ENCODE measurements at places on chromosomes 3 and 15.
A peak's percentile ranks its signal among the peaks of the same experiment; 100 is the strongest.

GRCh38 chr3:64164349-64164748 lies 60.9 kb downstream of the PRICKLE2 start:
- DNase-seq = no peak

- no peak for DNase-seq
Measured at GRCh38 chr3:171301998-171302397, 158.2 kb downstream of the TNIK start.

DNA sequence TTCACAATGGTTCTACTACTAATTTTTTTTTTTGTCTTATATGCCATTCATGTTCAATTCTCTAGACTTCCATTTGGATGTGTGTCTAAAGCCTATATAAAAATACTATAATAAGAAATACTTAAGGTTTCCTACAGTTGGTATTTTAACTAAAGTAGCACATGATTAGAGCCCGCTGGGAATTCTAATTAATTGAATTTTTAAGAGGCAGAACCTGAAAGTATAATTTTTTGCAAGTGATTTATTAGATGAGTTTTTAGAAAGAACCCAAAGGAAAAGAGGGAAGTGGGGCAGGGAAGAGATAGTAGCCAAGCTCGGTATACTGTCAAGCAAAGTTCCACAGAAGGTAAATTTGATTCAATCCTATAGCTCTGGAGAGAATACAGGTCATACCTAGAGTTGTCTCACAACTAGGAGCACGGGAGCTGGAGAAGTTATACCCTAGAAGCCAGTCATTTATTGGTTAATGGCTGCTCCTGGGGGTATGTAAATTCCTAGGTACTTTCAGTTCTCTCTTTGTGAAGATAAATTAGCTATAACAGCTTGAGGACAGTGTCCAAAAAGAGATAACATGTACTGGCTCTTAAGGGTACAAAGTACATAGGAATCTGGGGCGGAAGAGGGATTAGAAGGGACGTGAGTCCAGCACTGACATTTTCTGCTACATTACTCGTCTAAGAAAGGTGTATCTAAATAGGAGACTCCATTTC lies 225.6 kb downstream of the CNTN6 start:
- DNase-seq = no peak

DNA sequence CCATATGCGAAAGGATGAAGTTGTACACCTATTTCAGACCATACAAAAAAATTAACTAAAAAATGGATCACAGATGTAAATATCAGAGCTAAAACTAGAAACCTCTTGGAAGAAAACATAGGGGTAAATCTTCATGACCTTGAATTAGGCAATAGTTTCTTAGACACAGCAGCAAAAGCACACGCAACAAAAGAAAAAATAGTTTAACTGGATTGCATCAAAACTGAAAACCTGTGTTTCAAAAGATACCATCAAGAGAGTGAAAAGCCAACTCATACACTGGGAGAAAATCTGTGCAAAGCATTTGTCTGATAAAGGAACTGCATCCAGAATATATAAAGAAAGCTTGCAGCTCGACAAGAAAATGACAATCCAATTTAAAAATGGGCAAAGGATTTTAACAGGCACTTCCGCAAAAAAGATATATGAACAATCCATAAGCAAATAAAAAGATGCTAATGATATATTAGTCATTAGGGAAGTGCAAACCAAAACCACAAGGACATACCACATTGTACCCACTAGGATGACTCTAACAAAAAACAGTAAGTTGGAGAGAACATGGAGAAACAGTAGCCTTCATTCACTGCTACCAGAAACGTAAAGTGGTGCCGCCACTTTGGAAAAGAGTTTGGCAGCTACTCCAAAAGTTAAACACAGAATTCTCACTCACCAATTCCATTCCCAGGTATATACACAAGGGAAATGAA lies 263.1 kb downstream of the ADAMTS17 start:
- no peak for DNase-seq

GRCh38 chr3:34020170-34020569 lies 221.7 kb downstream of the PDCD6IP start:
- no peak for DNase-seq

- DNase-seq = no peak
Measured at GRCh38 chr3:148924562-148924961, 59.5 kb downstream of the CPA3 start.

DNA sequence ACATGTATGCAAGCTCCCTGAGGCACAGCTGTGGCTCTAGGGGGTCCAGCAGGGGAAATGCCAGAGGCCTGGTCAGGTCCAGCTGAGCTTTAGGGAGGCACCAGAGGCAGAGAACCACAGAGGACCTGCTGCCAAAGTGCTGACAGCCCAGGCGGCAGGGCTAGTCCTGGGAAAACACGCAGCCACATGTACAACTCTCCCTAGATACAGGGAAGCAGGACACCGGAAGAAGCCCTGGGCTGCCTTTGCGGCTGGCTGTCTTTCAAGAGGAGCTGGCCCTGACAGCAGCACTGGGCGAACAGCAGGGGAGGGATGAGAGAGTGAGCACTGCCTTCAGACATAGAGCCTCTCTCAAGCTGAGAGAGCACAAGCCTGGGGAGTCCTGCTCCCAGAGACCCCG lies 40.7 kb downstream of the RFT1 start:
- no peak for DNase-seq

DNA sequence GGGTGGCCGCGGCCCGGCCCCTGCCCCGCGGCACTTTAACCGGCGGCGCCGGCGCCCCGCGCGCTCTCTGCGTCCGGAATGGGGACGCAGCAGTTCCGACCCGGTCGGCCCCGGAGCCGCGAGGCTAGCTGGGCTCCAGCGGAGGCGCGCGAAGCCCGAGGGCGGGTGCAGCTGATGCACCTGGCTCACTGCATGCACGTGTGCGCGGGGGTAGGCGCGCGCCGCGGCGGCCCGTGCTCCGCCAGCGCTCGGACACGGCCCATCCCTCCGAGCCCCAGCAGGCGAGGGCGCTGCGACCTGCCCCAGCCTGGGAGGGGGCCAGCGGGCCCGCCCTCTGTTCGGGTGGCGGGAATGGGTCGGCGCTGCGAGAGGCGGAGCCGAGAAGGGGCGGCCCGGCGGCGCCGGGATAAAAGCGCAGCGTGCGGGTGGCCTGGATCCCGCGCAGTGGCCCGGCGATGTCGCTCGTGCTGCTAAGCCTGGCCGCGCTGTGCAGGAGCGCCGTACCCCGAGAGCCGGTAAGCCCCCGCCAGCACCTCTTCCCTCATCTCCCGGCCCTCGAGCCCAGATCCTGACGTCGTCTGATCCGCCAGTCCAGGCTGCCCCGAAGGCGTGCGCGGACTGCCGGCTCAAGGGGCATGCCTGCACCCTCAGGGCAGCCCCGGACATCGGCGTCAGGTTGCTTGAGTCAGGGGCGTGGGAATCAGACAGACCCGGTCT lies at the start of the genes CHDH and IL17RB:
CHDH (minus strand) TSS at position 286 of the 717 bp plus-strand sequence. CDS start 22,411 bp downstream, outside the sequence.
IL17RB (plus strand) TSS at position 435 of the 717 bp plus-strand sequence; CDS start at position 456, 21 bp downstream.
- peak; percentile 41 for DNase-seq

- DNase-seq = no peak
Measured at GRCh38 chr15:78453447-78453846, 15.4 kb downstream of the IREB2 start.

GRCh38 chr15:96335411-96336024 lies 5.0 kb downstream of the NR2F2 start:
- DNase-seq = no peak

DNA sequence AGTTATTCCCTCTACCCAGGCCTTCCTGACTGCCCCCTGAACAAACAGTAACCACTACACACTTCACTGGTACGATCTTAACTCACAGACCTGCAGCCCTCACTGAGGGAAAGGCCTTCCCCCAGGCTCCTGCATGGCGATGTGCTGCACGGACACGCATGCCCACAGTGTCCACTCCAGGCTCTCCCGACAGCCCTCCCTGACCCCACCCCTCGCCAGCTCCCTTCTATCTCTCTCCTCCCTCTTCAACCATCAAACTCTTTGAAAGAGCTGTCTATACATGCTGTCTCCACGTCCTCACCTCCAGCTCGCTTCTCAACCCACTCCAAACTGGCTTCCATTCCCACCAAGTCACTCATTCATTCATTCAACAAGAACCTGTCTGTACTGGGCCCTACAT lies 3.9 kb downstream of the SCN5A start:
- DNase-seq = no peak

DNA sequence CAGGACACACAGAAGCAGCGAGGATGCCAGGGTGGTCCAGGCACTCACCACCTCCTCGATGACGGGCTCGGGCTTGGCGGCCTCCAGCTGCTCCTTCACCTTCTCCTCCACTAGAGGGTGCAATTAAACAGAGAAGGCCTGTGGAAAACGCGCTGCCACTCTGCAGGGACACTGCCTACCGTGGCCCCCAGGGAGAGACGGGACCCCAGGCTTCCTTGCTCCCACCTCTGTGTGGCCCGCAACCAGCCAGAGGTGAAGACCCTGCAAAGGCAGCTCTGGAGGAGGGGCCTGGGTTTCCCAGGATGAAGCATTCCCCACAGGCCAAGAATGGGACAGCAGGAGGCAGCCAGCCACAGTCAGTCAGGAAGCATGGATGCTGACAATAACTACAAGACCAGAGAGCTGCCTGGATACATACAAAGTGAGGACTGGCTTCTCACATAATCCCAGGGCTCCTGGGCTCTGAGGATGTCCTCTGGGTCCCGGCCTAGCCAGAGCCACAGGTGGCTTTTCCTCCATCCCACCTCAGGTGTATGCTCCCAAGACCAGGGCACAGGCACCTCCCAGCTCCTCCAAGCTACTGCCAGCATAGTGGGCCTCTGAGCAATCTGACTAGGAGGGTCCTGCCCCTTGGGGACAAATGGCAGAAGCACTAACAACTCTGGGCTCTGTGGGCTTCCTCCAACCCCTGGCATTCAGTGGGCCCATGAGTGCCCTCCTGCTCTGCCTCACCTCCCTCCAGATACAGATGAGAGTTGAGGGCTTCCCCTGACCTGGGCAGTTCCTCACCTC lies 46.2 kb downstream of the PTH1R start:
- peak; percentile 35 for DNase-seq

DNA sequence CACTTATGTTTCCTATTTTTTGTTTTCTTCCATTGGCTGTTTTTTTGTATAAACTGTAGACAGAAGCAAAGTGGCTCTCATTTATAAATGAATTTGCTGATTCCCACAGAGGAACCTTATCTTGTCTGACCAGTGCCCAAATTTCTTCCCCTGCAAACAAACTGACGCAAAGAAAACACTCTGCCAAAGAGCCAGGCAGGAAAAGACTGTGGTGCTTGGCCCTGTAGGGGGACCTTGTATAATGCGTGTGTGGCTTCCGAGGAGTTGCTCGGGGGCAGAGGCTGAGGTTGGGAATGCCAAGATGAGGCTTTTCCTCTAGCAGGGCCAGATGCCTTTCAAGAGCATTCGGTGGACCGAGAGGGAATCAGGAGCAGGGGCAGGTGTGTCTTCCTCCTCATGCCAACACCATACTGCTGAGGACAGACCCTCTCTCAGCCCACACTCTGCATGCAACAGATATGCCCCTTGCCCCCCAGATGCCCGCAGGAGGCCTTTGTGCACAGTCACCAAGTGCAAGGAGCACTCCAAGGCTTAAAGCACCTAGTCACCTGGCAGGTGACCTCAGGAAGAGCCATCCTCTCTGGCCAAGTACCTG lies 104.3 kb upstream of the ABHD17C start:
- DNase-seq = no peak

DNA sequence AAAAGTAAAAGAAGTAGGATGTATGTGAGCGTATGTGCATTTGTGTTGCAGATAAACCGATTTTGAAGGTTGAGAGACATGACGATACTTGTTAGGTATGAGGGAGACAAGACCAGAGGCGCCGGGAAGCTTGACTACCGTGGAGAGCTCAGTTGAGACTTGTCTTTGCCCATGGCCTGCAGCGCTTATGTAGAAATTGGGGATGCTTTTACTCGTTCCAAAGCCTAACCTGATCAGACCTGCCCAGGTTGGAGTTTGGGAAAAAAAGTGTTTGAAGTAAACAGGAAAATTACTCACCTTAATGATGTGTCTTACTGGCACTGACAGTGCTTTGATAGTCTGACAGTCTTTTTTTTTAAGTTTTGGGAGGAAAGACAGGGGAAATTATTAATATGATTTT lies 202.8 kb downstream of the TP63 start:
- DNase-seq = no peak

GRCh38 chr3:112056451-112056929 lies 22.0 kb downstream of the TMPRSS7 start:
- DNase-seq = no peak

GRCh38 chr3:71465371-71466036 lies 118.0 kb downstream of the FOXP1 start:
- no peak for DNase-seq

- no peak for DNase-seq
Measured at GRCh38 chr3:77055841-77056341, 16.0 kb downstream of the ROBO2 start.

- no peak for DNase-seq
Measured at GRCh38 chr15:57464480-57464879, 88.2 kb downstream of the CGNL1 start.

DNA sequence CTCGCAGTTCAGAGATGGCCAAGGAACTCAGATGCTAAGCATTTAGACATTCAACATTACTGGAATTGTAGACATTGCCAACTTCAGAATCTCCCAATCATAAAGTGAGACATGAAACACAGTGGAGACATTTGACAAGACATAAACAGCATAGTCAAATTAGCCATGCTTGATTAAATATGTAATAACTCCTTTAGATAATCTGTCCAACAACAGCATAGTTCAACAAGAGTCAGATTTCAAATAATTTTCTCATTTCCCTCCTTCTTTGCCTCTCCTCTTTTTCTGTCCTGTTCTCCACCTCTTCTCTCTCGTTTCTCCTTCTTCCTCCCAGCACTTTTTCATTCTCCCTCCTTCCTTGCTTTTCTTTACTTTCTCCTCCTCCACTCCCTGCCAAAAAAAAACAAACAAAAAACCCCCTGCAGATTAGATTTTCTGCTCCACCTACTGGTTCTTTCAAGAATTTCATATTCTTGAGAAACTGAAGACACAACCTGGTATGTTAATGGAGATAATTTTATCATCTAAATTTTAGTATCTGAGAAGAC lies 20.2 kb downstream of the CPOX start:
- DNase-seq = no peak

- no peak for DNase-seq
Measured at GRCh38 chr3:39110041-39110639, 2.7 kb downstream of the TTC21A start.

GRCh38 chr15:66581972-66582537 lies 16.3 kb upstream of the LCTL start:
- no peak for DNase-seq

DNA sequence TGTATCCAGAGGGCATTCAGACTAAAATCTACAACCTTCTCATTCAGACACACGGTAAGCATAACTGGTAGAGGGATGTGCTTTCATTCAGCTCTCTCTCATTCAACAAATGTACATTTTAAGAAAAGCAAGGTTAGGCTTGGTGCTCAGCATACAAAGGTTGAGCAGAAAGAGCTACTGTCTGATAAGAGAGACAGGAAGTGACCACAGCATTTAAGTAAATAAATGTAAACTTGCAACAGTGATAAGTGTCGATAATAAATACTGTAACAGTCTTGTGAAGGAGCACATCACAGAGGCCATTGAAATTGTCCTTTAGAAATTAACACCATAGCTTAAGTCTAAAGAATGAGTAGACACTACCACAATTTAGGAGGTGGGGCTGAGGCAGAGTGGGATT lies 3.4 kb downstream of the CD96 start:
- DNase-seq = no peak

GRCh38 chr3:86175593-86176444 lies 815.1 kb downstream of the VGLL3 start:
- DNase-seq = no peak

All from progenitor cell of endocrine pancreas (in vitro differentiated cells).